Stimulated activated CD4-positive, alpha-beta T cell treated with anti-CD3 and anti-CD28 coated beads, TNF-alpha, amount 100 ng/mL, for 4 hours (primary cell): ENCODE measurements at places on chromosomes 11 and 22.

DNA sequence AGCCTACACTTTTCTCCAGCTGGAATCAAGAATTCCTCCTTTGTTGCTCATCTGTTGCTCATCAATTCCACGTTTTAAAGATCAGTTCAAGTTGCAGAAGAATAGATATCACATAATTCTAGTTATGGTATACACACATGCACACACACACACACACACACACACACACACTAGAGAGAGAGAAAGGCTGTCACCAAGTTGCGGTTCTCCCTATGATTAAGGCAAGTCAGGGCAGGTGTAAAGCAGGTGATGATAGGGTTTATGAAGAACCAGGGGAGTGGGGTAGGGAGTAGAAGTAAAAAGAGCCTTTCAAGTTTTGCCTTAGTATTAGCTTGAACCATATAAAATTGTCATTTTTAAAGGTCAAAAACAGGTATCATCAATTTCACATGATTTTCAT, 31.7 kb upstream of the TMPRSS4 start:
- no peak for DNase-seq

DNA sequence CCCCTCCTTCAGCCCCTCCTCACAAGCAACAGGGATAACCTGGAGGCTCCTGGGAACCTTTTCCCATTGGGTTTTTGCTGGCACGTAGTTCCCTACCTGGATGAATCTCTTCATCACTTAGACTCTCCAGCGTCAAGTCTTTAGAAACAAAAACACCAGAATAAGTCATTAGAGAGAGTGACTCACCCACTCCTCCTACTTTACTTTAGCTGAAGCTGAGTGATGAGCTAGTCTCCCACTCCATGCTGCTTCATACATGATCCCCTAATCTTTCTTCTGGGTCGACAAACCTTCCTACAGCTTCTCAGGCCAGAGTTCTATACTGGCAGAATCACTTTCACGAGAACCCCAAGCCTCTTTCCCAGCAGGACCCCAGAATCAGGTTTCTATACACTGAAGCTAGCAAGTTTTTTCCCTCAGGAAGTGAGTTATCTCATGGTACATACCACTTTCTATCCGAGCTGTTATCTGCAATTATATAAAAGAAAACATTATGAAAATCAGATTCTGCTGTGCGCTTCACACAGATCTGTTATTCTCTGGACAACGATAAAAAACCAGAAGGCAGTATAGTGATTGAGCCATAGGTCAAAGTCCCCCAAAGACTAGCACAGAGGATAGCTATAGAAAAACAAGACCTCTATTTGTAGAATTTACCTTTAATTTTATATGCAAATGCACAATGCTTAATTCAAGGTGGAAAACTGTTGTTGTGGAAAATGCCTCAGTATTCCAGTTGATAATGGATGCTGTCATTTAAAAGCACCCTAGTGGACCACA, 18.7 kb downstream of the DRICH1 start:
- DNase-seq = no peak

DNA sequence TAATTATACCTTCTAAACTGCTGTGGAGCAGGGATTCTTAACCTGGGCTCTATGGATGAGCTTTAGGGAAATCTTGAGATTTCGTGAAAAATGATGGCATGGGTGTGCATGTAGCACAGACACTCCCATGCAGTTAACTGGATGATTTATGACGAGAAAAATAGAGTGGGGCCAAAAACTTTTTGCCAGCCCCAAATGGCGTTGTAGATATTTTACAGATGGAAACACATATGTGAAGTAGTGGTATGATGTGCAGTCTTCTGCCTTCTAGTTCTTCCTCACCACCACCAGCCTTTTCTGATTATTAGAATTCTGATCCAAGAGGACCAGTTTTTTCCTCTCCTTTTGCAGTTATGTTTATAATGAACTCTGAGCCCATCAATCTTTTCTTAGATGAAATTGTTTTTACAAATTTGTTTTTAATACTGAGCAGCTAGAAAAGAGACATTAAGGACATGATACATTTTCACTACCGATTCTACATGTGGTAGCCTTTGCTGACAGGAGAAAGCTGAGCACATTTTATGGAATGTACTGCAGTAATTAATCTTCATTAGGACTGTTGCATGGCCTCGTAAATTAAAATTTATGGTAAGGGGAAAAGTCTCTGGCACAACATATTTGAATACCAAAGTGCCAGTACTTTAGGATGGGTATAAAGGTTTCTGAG, 261.4 kb downstream of the DDX10 start:
- DNase-seq = no peak

DNA sequence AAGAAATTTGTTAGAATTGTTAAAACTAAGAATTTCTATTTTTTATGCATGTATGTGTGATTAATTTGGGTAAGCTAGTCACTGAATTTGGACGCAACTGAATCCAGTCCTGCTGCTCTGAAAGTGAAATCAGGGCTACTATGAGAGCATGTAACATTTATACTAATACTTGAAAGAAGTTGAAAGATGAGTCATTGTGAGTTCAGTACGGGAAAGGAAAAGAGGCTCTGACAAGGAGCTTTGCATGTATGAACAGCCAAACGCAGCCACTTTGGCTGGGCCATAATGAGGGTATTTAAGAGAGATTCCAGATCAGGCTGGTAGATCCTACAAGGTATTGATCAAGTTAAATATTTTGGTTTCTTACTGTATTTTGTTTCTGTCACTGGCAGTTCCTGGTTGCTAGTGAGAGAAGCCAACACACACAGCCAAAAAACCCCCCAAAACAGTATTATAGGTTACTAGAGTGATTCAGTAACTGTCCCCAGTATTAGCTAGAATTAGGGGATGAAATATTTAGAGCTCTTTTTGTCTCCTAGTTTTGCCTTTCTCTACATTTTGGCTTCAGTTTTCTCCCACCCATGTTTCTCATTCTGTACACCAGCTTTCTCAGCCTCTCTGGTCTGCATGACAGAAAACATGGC, 14.1 kb downstream of the AASDHPPT start:
- DNase-seq = no peak

GRCh38 chr22:19807161-19807913, 46.8 kb downstream of the TBX1 start:
- DNase-seq = no peak

- no peak for DNase-seq
These were observed at the start of gene OVOL1 for GRCh38 chr11:65786786-65787636. Gene OVOL1 (plus strand): TSS chr11:65787063. CDS start chr11:65787374, 311 bp downstream.

DNA sequence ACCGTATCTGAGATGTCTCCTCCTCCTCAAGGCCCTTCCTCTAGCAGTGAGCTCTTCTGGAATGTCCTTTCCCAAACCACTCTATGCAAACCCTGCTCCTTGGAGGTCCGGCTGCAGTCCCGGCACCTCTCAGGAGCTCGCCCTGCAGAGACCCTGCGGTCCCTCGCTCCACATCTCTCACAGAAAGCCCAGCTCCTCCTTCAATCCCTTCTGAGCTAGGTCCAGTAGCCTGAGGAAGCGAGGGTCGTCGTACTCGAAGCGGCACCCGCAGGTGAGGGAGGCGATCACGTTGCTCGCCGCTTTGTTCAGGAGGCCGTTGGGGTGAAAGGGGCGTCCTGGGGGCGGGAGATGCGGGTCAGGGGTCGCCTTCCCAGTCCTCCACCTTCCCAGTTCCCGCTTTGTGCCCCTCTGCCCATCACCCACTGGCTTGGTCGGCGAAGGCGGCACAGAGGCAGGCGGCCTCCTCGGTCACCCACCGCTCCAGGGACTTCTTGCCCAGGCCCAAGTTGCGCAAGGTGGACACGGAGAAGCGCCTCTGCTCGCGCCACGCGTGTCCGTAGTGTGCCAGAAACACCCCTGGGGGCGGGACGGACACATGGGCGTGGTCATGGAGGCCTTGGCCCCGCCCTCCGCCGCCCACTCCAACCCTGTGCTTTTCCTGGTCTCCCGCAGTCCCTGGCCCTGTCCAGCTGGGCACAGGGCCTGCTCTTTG, 21.5 kb upstream of the CYP2D6 start:
- no peak for DNase-seq

DNA sequence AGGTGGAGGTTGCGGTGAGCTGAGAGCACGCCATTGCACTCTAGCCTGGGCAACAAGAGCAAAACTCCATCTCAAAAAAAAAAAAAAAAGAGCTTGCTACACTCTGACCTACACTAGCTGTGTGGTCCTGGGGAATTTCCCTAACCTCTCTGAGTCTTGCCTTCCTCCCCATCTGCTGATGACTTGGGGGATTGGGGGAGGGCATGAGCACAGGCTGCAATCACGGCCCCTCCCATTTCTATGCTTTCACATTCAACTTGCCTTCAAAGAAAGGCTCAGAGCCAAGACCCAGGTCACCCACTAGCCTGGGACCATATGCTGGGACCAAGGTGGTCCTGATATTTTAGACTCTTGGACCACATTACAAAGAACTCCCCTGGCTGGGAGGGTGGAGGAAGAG, 39.8 kb upstream of the TEF start:
- no peak for DNase-seq

DNA sequence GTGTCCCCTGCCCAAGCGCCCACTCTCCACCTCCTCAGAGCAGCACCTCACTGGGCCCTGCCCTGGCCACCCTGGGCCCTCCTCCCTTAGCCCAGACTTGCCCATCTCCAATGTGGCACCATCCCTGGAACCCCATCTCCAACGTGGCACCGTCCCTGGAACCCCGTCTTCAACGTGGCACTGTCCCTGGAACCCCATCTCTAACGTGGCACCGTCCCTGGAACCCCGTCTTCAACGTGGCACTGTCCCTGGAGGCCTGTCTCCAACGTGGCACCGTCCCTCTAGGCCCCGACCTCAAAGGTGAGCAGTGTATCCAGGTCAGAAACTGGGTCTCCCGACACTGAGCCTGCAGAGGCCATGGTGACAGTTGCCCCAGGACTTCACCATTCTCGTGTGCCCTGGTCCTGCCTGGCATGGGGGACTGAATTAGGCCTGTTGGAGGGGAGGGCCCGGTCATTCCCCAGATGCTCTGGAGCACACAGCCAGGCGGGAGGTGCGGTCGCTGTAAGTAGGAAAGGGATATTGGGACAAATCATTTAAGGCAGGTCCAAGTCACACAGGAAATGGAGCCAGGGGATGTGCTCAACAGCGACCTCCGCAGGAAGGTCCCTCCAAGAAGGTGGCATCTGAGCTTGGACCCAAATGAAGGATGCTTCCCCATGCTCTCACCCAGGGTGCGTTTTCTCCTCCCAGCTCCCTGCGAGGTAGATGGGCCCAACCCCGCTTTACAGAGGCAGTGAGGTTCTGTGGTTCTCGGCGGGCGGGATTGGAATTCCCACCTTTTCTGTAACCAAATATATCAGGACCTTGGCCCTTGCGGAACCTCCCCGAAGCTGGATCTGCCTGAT, 2.4 kb upstream of the CTSD start:
- no peak for DNase-seq

DNA sequence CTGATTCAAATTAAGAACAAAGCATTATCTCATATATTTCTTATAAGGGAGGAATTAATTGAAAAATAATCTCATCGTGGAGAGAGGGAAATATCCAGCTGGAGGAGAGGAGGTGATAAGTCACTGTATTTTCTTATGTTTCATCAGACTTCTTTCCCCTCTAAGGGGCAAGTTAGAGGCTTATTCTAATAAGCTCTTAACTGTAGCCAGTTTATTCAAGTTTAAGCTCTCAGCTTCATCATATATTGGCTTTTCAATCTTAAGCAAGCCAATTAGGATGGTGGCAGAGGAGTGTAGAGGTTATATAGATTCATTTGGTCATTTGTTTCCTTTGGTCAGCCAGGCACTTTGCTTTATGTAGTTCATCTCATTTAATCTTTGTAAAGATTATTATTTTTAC, 256.7 kb downstream of the GRM5 start:
- no peak for DNase-seq

GRCh38 chr11:126359431-126360048, 4.1 kb downstream of the ST3GAL4 start:
- no peak for DNase-seq

DNA sequence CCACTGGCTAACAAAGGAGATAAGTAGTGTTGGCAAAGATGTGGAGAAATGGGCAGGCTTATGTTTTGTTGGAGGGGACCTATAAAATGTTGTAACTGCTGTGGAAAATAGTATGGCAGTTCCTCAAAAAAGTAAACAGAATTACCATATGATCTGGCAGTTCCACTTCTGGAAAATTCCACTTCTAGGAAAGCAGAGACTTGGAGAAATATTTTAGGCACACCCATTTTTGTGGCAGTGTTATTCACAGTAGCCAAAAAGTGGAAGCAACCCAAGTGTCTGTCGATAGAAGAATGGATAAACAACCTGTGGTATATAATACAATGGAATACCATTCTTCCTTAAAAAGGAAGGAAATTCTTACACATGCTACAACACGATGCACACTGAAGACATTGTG, 57.0 kb upstream of the ADORA2A start:
- DNase-seq = no peak

- DNase-seq = no peak
These were observed 25.1 kb upstream of the ALDH3B2 start for GRCh38 chr11:67699521-67699920.

GRCh38 chr22:31569126-31569525, 72.8 kb downstream of the SFI1 start:
- DNase-seq = no peak

- DNase-seq = no peak
These were observed 3.9 kb downstream of the JOSD1 start for GRCh38 chr22:38696606-38697424.

DNA sequence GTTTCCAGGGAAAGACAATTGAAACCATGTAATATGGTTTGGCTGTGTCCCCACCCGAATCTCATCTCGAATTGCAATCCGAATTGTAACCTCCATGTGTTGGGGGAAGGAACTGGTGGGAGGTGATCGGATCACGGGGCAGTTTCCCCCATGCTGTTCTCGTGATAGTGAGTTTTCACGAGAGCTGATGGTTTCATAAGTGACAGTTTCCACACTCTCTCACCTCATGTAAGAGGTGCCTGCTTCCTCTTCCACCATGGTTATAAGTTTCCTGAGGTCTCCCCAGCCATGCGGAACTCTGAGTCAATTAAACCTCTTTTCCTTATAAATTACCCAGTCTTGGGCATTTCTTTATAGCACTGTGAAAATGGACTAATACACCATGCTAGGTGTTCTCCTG, 148.3 kb upstream of the CADM1 start:
- no peak for DNase-seq

GRCh38 chr22:43346521-43346929, 3.4 kb upstream of the SCUBE1 start:
- peak; percentile 40 for DNase-seq

- DNase-seq = no peak
These were observed 16.8 kb upstream of the MRTFA start for GRCh38 chr22:40653361-40653760.

DNA sequence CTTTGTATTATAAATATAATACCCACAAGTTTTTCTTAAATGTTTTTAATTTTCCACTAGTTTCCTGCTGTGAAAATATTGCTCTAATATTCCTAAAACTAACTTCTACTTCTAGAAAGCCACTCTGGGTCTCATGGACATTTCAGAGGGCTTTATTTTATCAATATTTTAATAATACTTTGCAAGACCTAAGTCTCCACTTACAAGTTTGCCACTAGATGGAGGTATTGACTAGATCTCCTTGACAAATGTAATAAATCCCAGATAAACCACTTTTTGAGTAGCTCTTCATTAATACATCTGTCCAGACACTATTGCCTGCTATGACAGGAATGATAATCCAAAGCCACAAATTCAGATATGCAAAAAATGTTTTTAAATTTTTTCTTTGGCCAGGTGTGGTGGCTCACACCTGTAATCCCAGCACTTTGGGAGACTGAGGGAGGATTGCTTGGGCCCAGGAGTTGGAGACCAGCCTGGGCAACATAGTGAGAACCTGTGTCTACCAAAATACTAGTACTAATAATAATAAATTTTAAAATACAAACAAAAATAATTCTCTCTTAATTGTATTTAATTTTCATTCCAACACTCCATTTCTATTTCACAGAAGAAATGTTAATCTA, 3.5 kb upstream of the ACAT1 start:
- DNase-seq = no peak
